Stimulated activated naive CD4-positive, alpha-beta T cell (primary cell): ENCODE measurements at places on chromosomes 16 and 17.

- DNase-seq, result no peak
Observed at GRCh38 chr17:5820721-5821456, 236.6 kb upstream of the NLRP1 start.

DNA sequence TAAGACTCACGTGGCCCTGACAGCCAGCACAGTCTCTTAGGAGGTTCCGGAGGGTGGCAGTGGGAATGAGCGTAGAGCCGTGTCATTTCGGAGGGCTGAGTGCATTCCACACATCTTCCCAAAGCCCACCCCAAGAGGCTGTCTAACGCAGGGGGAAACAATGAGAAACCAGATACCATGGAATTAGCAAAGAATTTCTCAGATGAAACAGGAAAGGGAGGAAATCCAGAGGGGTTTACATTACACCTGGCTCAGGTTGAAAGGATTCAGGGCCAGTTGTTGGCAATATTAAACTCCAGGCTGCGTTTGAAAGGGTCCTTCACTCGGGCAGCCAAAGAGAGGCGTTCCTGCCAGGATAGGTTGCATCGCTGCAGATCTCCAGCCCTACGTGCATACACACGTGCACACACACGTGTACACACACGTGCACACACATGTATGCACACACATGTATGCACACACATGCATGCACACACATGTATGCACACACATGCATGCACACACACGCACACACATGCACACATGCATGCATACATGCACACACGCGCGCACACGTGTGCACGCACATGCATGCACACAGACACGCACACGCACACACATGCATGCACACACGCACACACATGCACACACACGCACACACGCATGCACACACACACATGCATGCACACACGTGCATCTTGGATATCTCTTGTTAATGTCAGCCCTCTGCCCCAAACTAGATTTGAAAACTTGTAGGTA lies 12.2 kb downstream of the CBX4 start:
- DNase-seq, result no peak

GRCh38 chr17:21078016-21078780 lies 35.4 kb upstream of the USP22 start:
- no peak for DNase-seq

DNA sequence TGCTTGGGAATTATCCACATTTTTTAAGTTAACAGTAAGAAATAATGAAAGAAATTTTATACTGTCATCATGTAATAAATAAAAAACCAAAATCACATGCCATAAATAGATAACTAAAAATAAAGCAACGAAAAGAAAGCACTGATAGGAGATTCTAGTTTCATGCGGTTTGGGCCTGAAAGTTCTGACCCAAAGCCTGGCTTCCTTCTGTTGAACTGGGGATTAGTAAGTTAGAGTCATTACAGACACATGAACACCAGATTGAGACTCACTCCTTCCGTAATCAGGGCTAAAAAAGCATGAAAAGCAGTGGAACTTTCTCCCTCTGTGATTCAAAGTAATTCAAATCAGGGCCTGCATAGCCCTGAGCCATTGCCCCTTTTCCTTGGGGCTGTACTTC lies 13.2 kb upstream of the SLC6A2 start:
- DNase-seq, result no peak

GRCh38 chr17:4163951-4164350 lies 21.0 kb downstream of the CYB5D2 start:
- no peak for DNase-seq

DNA sequence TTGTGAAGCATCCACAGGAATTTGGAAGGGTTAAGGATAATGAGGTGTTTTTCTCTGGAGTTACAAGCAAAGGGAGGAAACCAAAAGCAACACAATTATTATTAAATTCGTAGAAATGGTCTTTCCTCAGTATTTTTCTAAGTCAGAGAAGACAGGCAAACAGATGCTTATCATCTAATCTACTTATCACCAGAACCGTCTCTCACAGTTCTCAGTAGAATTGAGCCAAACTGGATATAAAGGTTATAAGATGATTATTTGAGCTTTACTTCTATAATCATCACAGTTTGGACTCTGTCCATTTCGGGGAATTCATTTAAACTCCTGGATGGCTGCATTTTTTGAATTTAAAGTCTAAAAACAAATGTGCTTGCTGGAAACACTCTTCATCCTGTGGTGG lies 245.0 kb downstream of the KCNJ2 start:
- no peak for DNase-seq

GRCh38 chr16:16127469-16128116 lies 95.7 kb downstream of the ABCC6 start:
- DNase-seq, result peak; percentile 78

GRCh38 chr16:89971495-89972243 lies 23.1 kb downstream of the DEF8 start:
- no peak for DNase-seq

GRCh38 chr17:15896834-15897233 lies 48.1 kb upstream of the ADORA2B start:
- DNase-seq, result no peak

GRCh38 chr16:2498531-2499253 lies 15.1 kb upstream of the ATP6V0C start:
- DNase-seq, result no peak

DNA sequence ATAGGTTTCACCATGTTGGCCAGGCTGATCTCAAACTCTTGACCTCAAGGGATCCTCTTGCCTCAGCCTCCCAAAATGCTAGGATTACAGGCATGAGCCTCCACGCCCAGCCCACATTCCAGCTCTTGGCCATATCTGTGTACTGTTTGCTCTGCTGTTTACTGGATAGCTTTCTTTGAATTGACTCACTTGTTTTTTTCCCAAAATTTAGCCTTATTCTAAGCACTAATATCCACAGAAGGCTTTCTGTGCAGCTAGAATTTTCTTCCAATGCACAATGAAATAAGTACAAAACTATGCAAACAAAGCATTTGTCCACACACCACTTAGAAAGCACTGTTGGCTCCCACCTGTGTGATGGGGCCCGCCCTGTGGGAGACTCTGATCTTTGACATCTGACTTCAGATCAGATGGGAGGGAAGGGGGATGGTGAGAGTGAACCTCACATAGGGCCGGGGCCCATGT lies 72.2 kb downstream of the CLEC16A start:
- DNase-seq, result no peak

DNA sequence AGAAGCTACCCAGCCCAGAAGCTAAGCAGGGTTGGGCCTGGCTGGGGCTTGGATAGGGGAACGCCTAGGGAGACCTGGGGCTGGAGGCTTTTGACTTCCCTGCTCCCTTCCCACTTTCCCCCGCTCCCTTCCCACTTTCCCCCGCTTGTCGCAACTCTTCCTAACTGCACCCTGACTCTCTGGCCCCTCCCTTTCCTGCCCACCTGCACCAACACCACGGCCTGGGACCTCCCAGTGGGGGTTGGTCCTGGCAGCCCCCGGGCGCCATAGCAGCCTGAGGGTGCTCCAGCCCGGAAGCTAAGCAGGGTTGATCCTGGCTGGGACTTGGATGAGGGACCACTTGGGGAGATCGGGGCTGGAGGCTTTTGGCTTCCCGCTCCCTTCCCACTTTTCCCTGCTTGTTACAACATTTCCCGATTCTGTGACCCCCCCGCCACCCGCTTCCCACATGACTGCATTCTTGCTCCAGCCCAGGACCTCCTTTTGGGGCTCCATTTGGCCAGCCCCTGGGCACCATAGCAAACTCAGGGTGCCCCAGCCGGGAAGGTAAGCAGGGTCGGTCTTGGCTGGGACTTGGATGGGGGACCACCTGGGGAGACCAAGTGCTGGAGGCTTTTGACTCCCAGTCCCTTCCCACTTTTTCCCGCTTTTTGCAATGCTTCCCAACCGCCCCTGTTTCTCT lies 2287.0 kb downstream of the TP53TG3F start:
- no peak for DNase-seq

DNA sequence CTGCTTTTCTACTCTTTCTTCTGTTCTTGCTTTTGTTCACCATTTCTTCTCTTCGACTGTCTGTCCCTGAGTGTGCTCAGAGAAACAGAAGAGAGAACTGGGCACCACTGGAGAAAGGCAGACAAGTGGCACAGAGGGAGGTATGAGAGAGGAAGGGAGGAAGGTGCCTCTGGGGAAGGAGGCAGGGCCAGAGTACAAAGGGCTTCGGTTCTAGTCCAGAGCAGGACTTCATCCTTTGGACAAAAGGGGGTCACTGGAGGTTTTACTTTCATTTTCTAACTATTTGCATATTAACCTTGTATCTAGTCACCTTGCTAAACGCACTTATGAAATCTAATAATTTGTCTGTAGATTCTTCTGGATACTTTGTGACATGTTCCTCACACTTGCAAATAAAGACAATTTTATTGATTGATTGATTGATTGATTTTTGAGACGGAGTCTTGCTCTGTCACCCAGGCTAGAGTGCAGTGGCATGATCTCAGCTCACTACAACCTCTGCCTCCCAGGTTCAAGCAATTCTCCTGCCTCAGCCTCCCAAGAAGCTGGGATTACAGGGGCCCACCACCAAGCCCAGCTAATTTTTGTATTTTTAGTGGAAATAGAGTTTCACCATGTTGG lies 13.5 kb downstream of the ITGB4 start:
- no peak for DNase-seq

DNA sequence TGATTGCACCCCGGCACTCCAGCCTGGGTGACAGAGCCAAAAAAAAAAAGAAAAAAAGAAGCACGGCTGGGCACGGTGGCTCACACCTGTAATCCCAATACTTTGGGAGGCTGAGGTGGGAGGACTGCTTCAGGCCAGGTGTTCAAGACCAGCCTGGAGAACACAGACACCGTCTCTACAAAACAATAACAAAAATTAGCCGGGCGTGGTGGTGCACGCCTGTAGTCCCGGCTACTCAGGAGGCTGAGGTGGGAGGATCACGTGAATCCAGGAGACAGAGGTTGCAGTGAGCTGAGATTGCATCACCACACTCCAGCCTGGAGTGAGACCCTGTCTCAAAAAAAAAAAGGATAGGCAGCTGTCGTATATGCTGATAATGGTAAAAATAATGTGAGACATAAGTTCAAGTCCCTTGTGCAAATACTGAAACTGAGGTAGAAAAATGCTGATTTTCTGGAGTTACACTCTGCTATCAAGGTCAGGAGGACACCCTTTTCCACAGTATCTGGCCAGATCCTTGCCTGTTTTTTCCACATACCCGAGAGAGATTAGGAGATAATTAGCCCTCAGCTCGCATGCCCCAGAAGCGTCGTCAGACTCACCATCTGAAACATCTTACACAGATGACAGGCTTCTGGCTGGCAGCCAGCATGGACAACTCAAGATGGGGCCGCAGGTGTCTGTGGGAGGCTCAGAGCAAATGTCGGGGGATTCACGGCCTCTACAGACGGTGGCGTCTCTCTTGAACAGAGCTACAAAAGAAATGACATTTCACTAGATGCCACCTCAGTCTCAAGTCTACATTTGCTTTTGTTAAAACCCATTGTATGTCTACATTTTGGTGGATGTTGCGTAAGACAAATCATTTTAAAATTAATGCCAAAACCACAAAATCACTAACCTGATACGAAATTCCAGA lies 36.8 kb downstream of the WDR45B start:
- no peak for DNase-seq

- no peak for DNase-seq
Observed at GRCh38 chr17:48384164-48384563, 45.9 kb downstream of the SKAP1 start.

- no peak for DNase-seq
Observed at GRCh38 chr17:27489045-27489715, 32.9 kb downstream of the KSR1 start.

GRCh38 chr17:17844500-17844899 lies 7.7 kb upstream of the SREBF1 start:
- no peak for DNase-seq

- DNase-seq, result no peak
Observed at GRCh38 chr16:85564277-85565051, 48.7 kb upstream of the GSE1 start.
